ENCODE measurements at places on chromosomes 11 and 22. TPM values are rescaled to one million over a fixed set of nuclear protein-coding genes. Genes with fewer than 3 reads are reported as not detected.

DNA sequence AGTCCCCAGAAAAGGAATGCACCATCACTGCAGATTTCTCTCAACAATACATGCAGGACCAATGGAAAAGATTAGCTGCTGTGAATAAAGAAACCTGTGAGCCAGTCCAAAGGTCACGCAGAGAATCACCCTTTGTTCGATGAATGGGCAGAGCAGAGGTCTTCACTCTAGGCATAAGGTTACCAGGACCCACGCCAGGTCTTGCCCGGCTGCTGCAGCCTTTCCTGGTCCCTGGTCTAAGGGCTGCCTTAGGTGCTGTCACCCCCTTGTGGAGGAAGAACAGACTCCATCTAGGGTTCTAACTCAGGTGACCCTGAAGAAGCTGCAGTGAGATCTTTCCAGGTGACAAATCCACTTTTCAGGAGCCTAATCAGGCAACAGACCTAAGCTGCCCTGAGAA is 29.0 kb upstream of the NAP1L4 start:
- ATAC-seq: peak; percentile 71

TUT1 gene
- total RNA-seq: 9.3 TPM

UPK3A gene
- not detected for total RNA-seq

DNA sequence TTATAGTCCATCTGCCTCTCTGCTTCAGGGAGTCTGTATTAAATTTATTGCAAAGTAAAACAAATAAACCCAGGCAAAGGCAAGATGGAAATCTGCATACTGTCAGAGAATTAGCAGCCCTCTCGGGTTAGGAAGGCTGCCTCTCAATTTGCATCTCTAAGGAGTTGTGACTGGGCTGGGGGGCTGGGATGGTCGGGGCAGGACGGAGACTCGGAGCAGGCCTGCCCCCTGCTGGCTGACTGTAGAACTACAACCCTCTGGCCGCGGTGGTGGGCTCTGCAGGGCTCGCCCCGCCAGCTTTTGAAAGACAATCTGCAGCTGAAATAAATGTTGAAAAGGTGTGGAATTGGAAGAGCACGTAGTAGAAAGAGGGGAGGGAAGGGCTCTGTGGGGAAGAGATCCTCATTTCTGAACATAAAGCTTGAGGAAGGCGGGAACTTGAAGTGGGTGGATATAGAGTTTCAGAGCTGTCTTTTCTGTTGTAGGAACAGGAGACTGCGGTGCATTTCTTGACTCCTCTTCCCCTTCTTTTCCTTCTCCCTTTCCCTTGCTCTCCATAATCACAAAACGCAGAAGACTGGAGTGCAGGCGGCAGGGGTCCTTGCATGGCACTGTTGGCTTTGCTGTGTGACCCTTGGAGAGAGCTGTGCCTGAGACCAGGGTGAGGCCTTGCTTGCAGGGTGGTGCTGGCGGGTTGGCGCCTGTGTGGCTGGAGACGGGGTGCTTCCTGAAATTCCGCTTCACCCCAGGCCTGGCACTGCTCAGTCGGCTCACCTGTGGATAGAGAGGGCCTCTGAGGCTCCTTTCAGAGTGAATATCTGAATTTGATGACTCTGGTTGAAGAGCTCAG is 22.6 kb upstream of the PKNOX2 start:
- ATAC-seq: peak; percentile 73

- ATAC-seq: no peak
Observed at GRCh38 chr11:32881286-32881685, 11.3 kb upstream of the QSER1 start.

THRSP gene
- total RNA-seq: not detected

GRCh38 chr11:112644410-112645131 is 316.6 kb upstream of the NCAM1 start:
- ATAC-seq: no peak

OR5B21 gene
- total RNA-seq: not detected

GRCh38 chr11:57429946-57430345 is 3.0 kb upstream of the SLC43A3 start:
- no peak for ATAC-seq

- ATAC-seq: peak; percentile 34
Observed at GRCh38 chr11:3947061-3947460, 91.6 kb downstream of the STIM1 start.

DNA sequence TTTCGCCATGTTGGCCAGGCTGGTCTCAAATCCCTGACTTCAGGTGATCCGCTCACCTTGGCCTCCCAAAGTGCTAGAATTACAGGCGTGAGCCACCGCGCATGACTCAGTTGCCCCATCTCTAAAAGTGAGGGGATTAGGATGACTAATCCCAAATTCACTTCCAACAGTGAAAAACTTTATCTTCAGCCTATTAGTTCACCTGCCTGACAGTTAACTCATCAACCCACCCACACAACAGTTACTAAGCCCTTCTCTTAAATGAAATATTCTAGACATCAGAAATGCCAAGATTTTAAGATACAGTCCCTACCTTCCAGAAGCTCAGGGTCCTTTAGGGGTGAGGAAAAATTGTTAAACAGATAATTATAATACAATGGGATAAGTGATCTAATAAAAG is 2.0 kb upstream of the ANKRD42 start:
- ATAC-seq: no peak

DNA sequence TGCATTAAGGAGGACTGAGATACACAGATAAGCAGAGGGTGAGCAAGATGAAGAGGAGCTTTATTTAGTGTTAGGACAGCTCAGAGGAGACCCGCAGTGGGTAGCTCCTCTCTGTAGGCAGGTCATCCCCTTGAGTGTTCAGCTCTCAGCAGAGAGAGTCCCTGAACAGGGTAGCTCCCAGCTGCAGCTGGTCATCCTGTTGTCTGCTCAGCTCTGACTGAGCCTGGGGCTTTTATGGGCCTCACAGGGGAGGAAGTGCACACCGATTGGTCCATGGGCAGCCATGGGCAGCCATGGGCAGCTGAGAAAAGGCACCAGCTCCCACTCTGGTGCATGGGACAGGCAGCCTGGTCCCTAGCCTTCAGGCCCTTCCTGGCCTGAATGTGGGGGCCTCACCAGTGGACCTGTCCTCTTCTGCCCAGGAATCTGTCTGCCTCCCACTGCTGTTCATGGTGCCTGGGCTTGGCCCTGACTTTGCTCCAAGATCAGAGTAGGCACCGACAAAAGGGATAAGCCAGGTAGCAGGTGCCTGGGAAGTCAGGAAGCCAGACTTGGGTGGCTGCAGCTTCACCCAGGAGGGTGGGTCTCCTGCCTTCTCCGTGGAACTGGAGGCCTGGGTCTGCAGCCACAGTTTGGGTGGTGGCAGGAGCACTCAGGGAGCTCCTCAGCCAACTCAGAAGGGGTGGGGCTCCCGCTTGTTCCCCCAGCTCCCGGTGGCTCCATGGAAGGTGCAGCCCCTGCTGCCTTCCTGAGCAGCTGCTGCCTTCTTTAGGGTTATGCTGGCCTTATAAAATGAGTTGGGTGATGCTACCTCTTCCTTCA is 54.7 kb downstream of the MYEOV start:
- no peak for ATAC-seq

TMEM218 gene
- total RNA-seq: 14.3 TPM

All from esophagus mucosa (tissue), 1 donor.